Esophagus squamous epithelium (tissue), 5 donors: ENCODE measurements at places on chromosomes 6 and 20.

DNA sequence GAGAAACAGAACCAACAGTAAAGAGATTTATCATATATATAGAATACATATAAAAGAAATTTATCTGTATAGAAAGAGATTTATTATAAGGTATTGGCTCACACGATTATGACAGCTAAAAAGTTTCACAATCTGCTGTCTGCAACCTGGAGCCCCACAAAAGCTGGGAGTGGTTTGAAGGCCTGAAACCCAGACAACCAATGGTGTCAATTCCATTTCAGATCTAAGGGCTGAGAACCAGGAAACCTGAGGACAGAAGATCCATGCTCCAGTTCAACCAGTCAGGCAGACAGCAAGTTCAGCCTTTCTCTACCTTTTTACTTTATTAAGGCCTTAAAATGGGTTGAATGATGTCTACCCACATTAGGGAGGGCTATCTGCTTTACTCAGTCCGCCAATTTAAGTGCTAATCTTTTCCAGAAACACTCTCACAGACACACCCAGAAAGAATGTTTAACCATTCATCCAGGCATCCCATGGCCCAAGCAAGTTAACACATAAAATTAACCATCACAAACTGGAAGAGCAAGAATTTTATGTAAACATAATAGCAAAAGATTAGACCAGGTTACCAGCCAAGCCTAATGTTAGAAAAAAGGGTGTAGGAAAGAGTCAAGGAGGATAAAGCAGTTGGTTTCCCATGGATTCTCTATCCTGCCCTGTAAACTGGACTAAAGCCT lies 170.9 kb downstream of the FUT9 start:
- no peak for DNase-seq

GRCh38 chr6:146870760-146871159 lies 272.0 kb downstream of the ADGB start:
- no peak for DNase-seq

GRCh38 chr20:38267296-38267695 lies 6.8 kb upstream of the KIAA1755 start:
- no peak for DNase-seq

DNA sequence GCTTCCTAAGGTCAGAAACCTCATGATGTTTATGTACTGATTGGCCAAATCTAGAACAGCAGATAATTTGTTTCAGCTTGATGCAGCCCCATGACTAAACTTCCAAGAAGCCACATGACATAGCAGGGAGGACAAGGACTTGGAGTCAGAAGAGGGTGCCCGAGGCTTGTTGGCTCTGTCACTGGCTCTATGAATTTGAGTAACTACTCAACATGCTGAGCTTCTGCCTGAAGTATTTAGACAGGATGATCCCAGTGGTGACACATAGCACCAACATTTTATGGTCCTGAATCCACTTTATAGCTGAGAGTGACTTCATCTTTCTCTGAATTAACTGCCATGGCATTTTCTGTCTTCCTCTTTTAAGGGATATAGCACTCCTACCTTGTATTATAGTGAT lies 13.5 kb upstream of the TBX18 start:
- DNase-seq = no peak

DNA sequence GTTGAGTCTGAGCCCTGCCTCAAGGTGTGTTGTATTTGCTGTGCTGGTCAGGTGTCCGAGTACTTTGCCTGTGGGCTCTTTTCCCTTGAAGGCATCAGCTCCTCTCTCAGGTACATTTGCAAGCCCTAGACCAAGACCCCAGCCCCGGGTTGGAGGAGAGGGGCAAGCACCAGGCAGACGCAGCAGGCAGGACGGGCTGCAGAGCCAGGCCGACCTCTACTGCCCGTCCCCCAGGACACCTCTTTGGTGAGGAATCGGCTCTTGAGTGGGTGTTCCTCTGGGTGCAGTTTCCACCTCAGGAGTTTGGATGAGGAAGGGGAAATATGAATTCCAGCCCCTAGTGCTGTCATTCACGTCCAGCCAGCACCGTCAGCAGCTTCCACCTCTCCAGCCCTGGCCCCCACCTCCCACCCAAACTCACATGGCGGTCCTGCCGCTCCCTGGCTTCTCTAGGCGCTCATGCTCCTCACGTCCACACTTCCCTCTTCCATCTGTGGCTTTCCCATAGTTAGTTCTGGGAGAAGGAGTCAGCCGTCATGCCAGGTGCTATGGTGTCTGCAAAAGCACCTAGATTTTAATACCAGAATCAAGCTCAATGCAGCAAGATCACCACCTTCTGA lies 183.9 kb downstream of the DLL1 start:
- DNase-seq = no peak

- DNase-seq = no peak
These were observed 683 bp upstream of the C20orf204 start for GRCh38 chr20:64035066-64035932.

DNA sequence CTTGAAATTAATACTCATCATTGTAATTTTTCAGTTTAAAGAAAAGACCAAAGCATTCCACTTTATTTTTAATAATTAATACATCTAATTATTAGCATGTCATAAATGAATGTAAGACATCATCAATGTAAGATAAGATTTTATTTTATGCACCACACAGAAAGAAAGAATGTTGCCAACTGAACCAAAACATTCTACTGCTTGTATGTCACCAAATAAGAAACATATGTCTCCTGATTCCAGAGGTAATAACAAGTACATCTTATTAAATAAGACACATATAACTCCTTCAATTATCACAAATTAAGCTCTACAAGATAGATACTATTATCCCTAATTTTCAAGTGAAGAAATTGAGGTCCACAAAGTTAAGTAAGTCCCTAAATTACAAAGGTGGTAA lies 189.5 kb downstream of the GMDS start:
- DNase-seq = no peak

DNA sequence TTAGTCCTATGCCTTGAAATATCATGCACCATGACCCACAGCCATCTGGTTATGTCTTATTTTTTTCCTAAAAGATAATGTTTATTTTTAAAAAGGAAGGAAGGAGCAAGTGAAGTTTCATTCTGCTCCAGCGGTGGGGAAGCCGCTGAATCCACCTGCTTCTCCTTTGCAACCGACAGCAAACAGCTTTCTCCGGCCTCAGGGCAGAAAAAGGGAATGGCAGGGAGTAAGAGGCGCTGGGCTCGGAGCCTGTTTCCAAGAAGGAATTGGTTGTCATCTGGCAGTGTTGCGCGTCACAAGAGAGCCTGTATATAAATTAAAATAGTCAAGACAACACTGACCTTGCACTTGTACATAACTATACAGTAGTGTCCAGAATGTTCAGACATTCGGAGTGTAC lies 14.2 kb downstream of the GFRA4 start:
- DNase-seq = no peak

DNA sequence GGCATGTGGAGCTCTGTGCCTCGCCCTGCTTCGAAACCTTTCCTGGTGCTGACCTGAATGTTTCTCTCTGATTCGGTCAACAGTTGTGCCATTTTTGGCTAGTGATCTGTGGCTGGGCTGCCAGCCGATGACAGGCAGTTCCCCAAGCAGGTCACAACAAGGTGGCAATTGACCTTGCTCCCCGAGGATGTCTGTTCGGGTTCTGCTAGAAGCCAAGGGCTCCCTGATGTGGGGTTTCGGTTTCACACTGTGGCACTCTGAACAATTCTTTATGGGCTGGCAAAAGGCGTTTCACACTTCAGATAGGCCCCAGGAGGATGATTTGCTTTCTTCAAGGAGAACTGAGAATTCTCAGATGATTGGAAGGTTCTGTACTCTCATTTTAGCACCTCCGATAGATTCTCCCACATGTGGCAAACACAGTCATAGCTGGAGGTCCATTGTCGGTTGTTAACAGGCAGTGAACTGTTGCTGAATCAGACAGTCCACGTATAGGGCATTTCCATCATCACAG lies 135.6 kb downstream of the SLC24A3 start:
- DNase-seq = no peak

DNA sequence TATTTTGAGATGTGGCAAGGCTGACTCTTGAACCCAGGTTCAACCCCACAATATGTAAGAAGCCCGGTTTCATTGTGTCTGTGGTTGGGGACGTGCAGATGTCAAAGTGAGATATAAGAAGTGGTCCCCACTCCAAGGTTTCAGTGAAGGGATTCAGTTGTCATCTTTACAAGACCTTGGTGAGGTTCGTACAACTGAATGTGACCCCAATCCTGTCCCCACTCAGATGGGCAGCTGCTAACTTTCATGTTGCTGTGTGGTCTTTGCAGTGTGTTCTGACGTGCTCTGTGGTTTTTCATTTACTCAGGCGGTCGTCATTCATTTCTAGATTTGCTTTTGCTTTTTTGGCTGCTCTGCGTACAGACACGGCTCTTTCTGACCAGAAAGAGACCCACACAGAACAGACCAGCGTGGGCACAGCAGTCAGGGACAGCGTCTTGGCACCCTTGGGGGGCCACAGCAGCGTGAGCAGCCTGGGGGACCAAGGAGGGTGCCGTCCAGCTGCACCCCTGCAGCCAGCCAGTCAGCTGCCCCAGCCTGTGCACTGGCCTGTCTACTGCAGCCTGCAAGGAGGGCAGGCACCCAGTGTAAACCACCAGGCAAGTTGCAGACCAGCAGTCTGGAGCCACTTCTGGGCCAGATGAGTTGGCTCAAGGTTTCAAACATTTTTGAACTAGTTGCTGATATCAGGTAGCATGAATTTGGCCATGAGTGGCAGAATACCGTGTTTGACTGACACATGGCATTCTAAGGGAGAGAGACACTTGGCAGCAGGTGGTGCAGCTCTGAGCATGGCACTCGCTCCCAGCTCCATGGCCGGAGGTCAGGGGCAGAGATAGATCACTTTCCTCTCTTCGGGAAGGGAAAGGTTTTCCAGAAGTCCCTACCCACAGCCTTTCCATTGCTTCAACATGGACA lies 49.4 kb upstream of the IRF4 start:
- no peak for DNase-seq

DNA sequence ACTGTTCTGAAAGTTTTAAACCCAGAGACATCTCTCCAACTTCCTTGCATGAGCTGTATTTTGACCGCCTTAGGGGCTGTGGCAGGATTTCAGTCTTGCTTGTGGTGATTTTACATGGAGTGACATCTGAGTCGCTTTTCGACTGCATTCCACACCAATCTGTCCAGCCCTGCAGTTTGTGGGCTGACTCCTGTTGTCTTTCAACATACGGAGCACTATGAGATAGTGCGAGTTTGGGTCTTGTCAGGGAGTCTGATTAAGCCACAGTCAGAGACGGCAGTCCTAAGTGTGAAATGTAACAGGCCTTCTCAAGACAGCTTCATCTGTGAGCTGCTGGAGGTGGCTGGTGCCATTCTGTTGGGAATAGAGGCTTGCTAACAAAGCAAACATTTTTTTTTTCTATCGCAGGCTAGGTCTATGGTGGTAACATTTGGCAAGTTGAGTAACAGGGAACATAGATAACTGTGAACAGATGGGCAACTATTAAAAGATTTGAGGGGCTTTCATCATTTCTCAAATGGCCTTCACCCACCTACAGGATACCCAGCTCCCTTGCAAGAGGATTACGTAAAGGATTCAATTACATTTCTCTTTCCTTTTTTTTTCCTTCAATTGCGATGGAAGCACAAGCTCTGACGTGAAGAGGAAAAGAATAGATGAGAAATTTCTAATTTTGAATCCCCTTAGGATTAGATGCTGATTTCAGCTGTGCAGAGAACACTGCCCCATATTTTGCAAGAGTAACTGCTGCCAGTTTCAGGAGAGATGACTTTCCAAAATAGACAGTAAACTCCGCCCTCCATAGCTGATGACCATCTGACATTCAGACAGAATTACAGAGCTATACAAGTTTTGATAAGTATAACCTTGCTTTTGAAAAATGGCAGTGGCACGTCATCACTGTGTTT lies 25.1 kb downstream of the CAP2 start:
- DNase-seq = no peak

DNA sequence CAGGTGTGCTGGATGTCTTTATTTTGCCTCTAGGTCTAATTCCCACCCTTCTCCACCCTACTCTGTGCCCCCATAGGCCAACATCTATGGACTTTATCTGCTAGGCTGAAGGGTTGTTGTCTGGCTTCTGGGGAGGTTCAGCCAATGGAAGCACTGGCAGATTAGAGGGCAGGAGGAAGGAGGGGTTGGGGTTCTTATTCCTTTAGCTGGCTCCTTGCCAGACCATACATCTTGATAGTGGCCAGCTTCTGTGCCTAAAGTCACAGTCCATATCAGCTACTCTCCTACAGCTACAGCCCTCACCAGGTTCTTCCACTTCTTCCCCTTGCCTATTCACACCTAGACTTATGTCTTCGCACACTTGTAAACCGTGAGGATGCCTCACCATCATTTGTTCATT lies 41.1 kb downstream of the ROS1 start:
- DNase-seq = no peak

DNA sequence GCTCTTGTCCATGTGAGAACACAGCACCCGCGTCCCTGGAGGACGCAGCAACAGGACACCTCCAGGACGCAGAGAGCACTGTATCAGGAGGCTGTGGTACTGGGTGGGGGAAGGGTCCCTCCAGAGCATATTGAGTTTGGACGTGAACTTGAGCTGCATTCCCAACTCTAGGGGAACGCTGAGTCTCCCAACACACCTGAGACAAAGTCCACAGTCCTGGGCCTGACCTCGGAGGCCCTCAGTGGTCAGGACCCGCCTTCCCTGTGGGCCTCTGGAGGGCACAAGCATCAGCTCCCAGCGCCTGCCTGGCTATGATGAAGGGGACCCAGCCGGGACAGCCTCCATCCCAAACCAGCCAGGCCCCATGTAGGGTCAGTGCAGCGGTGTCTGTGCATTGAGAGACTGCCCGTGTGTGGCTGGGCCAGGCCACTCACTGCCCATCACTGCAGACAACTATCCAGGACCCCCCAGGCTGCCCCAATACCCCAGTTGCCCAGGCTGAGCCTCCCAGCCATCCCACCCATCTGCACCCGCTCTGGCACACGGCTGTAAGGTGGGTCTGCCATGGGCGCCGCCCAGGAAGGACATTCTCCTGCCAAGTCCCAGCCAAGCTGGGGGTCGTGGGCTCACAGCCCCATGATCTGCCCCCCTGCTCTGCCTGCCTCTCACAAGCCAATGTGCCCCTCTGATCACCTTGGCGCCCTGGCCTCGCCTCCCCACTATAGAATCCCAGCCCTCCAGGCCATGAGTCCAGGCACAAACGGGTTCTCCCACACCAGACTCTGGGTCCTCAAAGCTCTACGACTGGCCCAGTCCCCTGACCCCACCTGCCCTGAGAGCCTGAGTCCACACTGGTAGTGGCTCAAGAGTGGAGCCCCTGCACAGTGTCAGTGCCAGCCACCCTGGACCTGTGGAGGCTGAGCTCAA lies 115.7 kb downstream of the TAF4 start:
- DNase-seq = no peak

DNA sequence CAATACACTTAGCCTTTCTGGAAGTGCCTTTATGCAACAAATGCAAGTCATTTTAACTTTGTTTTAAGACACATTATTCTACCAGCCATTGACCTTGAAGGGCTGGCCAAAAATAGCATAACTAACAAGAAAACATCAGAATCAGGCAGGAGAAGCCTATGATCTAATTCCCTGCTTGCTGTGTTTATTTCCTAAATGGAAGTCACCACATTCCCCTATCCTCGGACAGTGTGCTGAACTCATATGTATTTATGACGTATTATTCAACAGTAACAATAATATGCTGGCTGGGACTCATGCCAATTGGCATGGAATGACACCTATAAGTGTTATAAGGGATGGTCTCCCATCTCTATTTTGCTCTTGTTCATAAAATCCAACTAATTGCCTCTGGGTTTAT lies 140.7 kb downstream of the MAP3K7 start:
- DNase-seq = no peak

GRCh38 chr6:126944512-126944911 lies 174.0 kb upstream of the RSPO3 start:
- DNase-seq = no peak
